CD4-positive, alpha-beta T cell (primary cell): ENCODE measurements at places on chromosomes 6 and 20.

GRCh38 chr6:27297857-27298730 lies 14.0 kb downstream of the POM121L2 start:
- DNase-seq: no peak

DNA sequence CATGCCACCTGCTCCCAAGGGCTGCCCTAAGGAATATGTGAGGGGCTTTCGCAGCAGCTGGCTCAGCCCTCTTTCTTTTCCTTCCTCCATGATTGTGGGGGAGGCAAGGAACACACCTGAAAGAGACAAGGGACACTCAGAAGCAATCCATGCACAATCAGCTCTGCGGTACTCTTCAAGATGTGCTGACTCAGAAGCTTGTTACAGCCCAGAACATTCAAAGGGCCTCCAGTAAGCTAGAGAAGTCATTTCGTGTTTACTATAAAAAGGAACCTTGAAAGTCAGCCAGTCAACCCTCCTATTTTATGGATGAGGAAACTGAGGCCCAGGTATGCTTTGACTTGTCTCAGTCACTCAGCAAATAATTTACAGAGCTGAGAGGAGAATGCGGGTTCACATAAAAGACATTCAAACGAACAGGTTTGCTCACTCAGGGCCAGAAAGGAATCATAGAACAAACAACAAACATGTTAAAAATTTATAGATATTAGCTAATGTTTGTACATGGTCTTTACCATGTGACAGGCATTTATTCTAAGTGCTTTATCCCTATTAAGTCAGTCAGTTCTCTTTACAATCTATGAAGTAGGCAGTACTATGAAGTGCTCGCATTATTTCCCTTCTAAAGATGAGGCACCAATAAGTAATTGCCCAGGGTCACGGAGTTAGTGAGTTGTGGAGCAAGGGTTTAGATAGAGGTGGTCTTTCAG lies 37.7 kb upstream of the SLC22A23 start:
- DNase-seq: no peak

GRCh38 chr6:87654875-87655454 lies 47.1 kb downstream of the AKIRIN2 start:
- no peak for DNase-seq

- peak; percentile 87 for DNase-seq
These were observed at the start of gene ZMYND8 for GRCh38 chr20:47356526-47357295. Gene ZMYND8 (minus strand): TSS chr20:47356699. CDS start chr20:47356670, 29 bp downstream.

- DNase-seq: no peak
These were observed 247.0 kb upstream of the KCNQ5 start for GRCh38 chr6:72374857-72375256.

DNA sequence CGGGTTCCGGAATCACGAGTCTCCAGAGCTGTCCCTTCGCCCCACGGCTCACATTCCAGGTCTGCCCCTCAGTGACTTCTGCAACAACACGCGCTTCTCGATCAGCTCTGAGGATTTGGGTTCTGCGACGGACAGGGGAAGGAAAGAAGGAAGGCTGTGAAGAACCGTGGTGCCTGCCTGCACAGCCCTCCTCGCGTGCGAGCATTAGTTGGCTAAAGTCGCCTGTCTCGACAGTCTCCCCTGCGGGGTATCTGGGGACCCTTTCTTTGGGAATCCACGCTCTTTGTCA lies 23.1 kb downstream of the VPS52 start:
- no peak for DNase-seq

DNA sequence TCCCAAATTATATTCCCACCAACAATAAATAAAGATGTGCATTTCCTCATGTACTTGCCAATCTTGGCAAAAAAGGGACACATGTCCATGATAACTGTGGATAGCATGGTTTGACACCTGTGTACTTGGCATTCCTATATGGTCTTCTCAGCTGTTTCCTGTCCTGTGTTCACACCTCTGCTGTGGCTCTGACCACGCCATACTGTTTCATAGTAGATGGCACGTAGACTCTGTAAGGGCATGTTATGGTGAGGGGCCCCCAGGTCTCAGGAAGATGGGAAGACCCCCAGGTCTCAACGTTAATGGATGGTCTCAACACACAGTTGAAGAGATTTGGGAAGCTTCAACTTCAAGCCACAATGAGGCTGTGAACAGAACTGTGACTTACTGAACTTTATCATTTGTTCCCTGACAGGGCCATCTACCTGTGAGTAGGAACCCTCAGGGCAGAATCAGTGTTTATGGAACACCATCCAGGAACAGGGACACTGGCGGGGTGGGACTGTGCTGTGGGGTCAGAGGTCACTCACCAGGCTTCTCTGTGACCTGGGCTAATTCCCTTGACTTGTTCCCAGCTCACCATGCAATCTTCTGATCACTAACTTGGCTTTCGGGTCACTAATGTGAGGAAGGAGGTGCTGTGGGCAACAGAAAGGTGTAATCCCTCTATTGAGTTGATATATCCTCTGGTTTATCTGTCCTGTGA lies 11.8 kb downstream of the ZBTB24 start:
- DNase-seq: no peak

DNA sequence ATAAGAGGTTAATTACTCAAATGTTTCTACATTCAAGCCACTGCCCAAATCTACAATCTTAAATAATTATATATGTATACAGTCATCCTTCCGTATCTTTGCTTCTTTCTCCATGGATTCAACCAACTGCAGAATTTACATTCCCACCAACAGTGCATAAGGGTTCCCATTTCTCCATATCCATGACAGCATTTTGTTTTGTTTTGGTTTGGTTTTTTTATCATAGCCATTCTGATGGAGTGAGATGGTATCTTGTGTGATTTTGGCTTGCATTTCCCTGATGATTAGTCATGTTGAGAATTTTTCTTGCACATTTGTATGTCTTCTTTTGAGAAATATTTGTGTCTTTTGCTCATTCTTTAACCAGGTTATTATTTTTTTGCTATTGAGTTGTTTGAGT lies 198.5 kb downstream of the C6orf118 start:
- no peak for DNase-seq

DNA sequence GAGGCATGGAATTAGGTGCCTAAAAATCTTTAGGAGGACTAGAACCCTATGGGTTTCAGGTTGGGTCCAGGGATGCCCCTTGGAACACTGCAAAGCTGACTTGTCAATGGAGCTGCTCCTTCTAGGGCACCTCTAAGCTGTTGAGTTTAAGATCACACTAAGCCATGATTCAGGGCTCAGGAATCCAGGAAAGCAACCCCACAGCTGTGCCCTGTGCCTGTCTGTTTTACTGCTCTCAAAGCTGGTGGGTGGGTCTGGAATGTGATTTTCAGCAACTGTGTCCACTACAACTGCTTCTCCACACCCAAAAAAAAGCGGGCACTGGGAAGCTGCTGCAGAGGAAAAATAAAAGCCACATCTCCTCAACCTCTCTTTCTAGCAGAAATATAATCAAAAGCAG lies 310.4 kb upstream of the MOCS1 start:
- DNase-seq: no peak

- no peak for DNase-seq
These were observed 126.7 kb downstream of the UNC5CL start for GRCh38 chr6:40912158-40912946.

DNA sequence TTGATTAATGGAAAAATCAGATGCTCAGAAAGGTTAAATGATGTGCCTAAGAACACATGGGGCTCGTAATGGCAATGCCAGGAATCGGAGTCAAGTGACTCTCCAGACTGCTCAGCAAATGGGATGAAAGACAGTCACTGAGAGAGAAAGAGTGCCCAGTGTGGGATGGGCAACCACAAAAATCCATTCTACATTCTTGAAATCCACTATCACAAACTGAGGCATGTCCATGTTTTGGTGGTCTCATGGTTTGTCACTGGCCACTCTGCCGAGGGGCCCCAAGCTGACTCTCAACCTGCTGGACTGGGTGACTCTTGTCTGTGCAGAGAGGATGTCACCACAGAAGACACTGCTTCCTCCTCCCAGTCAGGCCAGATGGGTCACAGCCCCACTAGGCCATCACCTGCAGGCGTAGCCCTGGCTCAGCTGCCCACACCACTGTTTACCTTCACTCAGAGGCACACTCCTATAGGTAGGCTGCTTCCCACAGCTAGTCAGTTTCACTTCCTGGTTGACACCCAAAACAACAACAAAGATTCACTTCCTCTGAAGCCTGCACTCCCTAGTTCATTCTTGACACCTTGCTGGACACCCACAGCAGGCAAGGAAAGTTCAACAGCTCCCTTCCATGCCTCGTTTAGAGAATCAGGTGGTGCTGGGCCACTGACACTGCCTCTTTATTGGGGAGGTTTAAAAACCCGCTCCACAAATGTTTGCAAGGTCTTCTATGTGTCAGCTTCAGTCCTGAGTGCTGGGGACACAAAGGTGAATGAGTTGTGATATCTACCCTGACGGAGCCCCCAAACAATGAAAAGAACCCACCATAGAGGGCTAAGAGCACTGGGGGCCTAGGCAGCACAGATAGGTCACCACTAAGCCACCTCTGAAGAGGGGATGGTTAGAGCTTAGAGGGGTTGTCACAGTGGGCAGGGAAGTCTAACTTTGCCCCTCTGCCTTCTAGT lies 21.7 kb downstream of the MAP1LC3A start:
- DNase-seq: peak; percentile 29

- no peak for DNase-seq
These were observed 464.4 kb upstream of the CHD6 start for GRCh38 chr20:42082611-42083010.

DNA sequence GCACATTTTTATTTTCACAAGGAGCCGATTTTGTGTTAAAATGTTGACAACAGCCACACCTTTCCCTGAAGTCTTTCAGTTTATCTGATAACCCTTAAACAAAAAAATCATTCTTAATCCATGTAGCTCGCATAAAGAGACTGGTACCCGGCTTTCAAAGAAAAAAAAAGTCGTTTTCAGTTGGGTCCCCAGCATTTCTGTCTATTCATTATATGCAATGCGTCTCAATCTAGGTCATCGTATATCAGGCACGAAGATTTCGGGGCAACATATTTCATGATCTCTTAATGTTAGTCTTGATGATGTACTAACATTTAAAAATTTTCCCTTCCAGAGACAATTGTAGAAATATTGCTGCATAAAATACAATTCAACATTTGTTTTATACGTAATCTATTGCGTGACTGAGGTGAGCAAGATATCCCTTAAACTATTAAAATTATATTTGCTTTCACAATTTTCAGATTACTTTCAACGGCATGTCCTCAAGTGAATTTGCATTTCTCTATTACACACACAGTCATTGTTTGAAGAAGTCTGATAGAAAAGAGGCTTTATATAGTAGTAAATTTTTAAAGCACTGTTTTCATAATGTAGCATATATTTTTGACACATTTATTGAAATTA lies 2.9 kb upstream of the TUBB2B start:
- DNase-seq: no peak

DNA sequence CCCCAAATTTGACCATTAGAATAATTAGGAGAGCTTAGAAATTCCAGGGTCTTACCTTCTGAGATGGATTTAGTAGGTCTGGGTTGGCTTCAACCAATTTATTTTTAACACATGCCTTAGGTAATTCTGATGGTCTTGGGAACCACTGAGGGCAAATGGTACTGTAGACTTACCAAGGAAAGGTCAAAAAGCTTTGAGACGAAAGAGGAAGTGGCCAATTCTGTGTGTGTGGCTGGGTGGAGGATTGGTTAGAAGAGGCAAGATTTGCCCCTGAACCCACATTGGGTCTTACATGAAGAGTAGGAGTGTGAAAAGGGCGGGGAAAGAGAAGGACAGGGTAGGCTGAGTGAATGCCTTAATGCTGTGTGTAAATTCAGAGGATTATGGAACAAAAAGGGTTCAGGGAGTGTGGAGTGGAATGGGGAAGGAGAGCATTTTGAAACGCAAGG lies 2.7 kb downstream of the ITCH start:
- DNase-seq: no peak

DNA sequence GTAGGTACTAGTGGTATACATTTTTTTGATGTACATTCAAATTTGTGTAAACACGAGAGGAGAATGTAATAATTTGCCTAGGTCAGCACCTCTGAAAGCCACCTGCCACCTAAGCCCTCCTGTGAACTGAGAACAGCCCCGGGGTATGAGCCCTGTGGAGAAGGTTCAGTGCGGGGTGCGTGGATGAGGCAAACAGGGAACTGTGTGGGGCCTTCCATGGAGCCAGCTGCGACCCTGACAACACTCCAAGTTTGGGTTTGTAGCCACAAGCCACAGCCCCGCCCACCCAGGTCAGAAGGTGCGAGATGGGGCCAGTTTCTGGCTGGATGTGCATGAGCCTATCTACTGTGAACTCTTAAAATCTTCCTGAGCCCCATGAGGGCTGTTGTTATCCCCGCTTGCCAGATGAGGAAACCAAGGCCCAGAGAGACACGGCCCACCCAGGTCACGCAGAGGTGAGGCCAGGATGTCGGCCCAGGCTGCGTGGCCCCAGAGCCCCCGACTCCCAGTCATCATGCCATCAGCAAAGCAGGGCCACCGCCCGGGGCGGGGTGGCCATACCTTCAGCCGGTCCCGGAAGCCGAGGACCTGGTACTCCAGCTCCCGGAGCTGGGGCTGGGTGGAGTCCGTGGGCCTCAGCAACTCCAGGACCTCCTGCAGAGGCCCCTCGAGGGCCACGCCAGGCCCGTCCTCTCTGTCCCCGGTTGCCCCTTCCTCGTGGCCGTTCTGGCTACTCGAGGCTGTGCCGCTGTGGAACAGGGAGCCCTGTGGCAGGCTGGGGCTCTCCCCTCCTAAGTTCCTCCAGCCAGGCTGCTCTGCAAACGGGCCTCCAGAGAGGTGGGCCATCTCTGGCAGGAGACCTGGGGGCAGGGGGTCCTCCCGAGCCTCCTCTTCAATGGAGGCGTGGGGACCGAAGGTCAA lies 89.6 kb downstream of the RIPOR3 start:
- no peak for DNase-seq

GRCh38 chr6:133888929-133889556 lies at the start of gene TCF21:
Gene TCF21 (plus strand): TSS chr6:133889113. CDS start chr6:133889398, 285 bp downstream.
- DNase-seq: no peak

GRCh38 chr20:21162631-21163030 lies 36.7 kb downstream of the KIZ start:
- DNase-seq: no peak

GRCh38 chr20:4840801-4841200 lies 119.1 kb downstream of the PRND start:
- no peak for DNase-seq

DNA sequence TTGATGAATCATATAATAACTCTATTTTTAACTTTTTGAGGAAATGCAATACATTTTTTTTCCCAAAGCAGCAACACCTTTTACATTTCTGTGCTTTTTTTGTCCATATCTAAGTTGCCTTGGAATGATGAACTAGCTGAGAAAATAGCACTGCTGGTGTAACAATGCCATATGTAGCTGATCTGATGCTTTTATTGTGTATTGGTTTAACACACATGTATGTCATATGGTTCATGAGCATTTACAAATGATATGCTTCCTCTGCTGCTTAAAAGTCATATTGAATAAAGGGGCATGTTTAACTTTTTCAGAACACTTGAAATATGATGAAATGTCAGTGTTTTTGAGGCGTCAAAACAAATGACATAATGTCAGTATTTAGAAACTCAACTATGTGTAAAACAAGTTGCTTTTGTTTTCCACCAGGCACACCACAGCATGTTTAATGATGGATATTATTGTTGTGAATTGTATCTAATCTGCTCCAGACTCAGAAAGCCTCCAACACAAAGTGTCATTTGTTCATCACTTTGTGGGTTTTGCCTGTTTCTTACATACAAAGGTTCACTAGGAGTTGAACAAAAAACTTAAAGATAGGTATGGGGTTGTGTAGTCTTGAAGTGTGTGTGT lies 775.8 kb upstream of the FLRT3 start:
- DNase-seq: no peak
